ENCODE measurements at places on chromosomes 11 and 22. TPM values are rescaled to one million over a fixed set of nuclear protein-coding genes. Genes with fewer than 3 reads are reported as not detected.

Gene IL10RA
- 10.7 TPM for total RNA-seq

Gene C11orf97
- not detected for total RNA-seq

Gene TBX10
- not detected for total RNA-seq

Gene OR4A16
- not detected for total RNA-seq

DNA sequence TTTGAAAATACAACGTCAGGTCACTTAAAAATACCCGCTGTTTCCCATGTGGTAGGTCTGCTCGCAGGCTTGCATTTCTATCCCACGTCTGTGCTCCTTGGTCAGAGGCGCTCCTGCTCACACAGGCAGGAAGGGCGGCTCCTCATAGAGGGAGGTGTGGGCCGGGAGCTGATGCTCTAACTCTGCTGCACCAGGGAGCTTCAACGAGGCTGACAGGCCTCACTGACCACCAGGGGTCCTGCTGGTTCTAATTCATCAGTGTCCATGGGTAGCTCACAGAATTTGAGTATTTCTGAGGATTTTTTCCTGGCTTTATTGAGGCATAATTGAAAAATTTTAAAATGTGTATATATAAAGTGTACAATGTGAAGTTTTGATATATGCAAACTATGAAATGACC, 68.5 kb downstream of the PIWIL3 start:
- no peak overlapping the region for H3K27ac ChIP-seq
- no peaks in the 10 kb centered on the region for H3K27me3 ChIP-seq
- no peak for DNase-seq
- no peaks in the 10 kb centered on the region for H3K4me1 ChIP-seq

DNA sequence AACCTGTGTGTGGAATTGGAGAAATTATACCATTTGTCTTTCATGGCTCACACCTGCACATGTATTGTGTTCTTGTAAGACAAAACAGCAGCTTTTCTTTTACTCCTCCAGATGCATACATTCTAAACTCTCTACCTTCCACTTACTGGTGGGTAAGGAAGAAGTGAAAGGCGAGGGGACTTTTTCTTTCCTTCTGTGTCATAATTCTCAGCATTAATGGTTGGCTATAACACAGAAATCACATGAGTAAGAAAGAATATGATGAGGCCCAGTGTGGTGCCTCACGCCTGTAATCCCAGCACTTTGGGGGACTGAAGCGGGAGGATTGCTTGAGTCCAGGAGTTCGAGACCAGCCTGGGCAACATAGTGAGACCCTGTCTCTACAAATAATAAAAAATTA, 57.8 kb upstream of the SHANK2 start:
- no peak for DNase-seq
- H3K36me3 ChIP-seq: no peaks in the 10 kb centered on the region
- H3K27me3 ChIP-seq: no peaks in the 10 kb centered on the region
- H3K4me1 ChIP-seq: no peaks in the 10 kb centered on the region

DNA sequence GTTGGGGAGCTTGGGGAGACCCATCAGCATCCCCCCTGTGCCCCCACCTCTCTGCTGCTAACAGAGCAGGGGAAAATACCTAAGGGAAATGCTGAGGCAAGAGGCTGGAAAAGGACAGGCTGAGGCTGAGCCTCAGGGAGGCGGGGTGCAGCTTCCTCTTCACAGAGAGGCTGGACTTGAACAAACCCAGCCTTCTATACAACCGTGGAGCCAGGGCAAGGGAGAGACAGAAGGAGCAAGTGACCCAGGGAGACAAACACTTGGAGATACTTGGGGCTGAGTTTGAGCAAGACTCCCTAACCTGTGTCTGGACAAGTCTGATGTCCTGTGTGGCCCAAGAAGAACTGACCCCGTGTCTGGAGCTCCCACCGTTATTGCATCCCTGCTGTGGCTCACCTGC, at the start of gene SLCO2B1:
Gene SLCO2B1, plus strand, starts transcription at position 229 of the 400 bp plus-strand sequence. CDS start 275 bp downstream, outside the sequence.
- no peak within 1 kb of the TSS for H3K27ac ChIP-seq
- H3K36me3 ChIP-seq: no peaks in the 10 kb centered on the region
- H3K4me1 ChIP-seq: no peaks in the 10 kb centered on the region

GRCh38 chr11:46888636-46889035, 29.7 kb downstream of the LRP4 start:
- H3K4me3 ChIP-seq: no peak overlapping the region
- no peaks in the 10 kb centered on the region for H3K27me3 ChIP-seq
- no peak overlapping the region for H3K27ac ChIP-seq
- no peaks in the 10 kb centered on the region for H3K4me1 ChIP-seq
- no peak for DNase-seq

Measured in prostate gland (tissue), 2 donors.